Urinary bladder (tissue), 4 donors: ENCODE measurements at places on chromosomes 7 and 10. TPM values are rescaled to one million over a fixed set of nuclear protein-coding genes. Genes with fewer than 3 reads are reported as not detected.

The ALDH18A1 gene
- 17.5 TPM for polyA plus RNA-seq

The AKR1C8 gene
- polyA plus RNA-seq, result not detected

The FKBP6 gene
- polyA plus RNA-seq, result not detected

The PRPS1L1 gene
- polyA plus RNA-seq, result not detected

The IGF2BP3 gene
- 0.27 TPM for polyA plus RNA-seq

The MPP7 gene
- 14.2 TPM for polyA plus RNA-seq

The PDLIM1 gene
- polyA plus RNA-seq, result 217 TPM

The SOSTDC1 gene
- polyA plus RNA-seq, result 2.3 TPM

- DNase-seq, result no peak
These were observed 18.6 kb downstream of the KCP start for GRCh38 chr7:128891942-128892269.

- no peak for DNase-seq
These were observed 296.5 kb downstream of the SORCS3 start for GRCh38 chr10:104937567-104937966.

- DNase-seq, result no peak
These were observed 2.6 kb downstream of the PRPF18 start for GRCh38 chr10:13589316-13589715.

DNA sequence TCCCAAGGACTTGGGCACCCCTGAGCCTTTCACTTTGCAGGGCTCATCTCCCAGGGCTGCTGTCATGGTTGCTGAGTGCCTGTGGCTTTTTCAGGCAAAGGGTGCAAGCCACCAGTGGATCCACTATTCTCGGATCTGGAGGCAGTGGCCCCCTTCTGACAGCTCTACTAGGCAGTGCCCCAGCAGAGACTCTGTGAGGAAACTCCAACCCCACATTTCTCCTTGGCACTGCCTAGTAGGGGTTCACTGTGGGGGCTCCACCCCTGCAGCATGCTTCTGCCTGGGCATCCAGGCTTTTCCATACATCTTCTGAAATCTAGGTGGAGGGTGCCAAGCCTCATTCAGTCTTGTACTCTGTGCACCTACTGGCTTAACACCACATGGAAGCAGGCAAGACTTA lies 675.0 kb upstream of the MBL2 start:
- no peak for DNase-seq

DNA sequence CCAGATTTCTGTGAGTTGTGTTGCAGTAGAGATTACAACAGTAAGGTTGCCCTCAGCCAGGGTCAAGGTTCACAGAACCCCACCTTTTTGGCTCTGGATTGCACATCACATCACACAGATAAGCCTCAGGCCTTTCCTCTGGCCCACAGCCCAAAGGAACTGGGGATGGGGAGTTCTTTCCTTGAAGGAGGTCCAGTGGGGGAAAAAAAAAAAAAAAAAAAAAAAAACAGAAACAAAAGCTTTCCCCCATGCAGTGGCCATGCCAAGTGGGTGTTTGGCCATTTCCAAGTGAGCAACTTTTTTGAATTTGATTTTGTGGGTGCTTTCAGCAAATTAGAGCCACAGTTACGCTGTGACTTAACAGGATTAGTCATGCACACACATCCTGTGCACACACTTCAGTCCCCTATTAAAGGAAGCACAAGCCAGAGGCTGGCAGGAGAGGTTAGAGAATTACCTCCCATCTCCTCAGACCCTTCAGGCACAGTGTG lies 79.3 kb upstream of the NANOS1 start:
- no peak for DNase-seq

DNA sequence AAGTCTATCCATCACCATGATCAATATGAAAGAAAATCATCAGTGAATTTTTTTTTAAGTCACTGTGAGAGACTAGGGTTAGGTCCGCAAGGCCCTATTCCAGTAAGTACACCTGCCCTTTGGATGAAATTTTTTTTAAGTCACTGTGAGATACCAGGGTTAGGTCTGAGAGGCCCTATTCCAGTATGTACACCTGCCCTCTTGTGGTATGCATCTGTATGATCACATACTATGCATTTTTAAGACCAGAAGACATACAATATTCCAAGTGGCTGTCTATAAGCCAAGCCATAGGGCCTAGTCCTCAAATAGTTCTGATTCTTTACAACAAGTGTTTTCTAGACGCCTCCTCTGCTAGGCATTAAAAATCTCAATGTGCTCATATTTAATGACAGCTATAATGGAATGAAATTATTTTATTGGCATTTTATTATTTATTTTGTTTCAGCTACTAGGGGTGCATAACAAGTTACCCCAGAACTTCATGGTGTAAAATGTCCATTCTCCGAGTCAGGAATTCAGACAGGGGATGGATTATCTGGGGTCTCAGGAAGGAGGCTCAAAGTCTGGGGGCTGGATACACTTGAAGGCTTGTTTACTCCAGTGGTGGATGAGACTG lies 53.1 kb downstream of the TEX36 start:
- peak; percentile 13 for DNase-seq

GRCh38 chr7:95045236-95045923 lies 138.0 kb downstream of the PPP1R9A start:
- no peak for DNase-seq

DNA sequence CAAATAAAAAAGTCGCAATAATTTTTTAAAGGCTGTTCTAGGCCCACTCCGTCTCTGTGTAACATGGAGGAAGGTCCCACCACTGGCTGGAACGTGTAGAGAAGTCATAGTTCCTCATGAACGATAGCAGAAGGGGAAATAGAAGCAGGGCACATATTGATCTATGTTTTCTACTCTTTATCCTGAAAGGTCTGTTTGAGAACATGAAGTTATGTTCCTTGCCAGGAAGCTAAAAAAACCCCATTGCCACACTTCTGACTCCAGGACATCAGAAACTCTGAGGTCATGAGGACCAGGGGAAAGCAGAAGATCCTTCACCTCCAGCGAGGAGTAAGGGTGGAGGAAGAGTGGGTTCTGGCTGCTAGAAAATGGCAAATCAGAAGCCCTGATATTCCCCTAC lies 10.8 kb downstream of the ANKRD22 start:
- no peak for DNase-seq

- DNase-seq, result no peak
These were observed 303.8 kb downstream of the KCNMA1 start for GRCh38 chr10:77333610-77334340.

GRCh38 chr10:23291551-23292334 lies 52.9 kb downstream of the C10orf67 start:
- no peak for DNase-seq

DNA sequence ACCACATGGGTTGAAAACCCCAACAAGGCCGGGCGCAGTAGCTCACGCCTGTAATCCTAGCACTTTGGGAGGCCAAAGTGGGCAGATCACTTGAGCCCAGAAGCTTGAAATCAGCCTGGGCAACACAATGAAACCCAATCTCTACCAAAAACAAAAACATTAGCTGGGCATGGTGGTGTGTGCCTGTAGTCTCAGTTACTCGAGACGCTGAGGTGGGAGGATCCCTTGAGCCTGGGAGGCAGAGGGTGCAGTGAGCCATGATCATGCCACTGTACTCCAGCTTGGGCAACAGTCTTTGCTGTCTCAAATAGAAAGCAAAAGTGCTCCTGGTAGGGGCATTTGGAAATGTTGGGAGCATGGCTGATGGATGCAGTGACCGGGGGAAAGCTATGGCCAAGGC lies 209.6 kb upstream of the PLXNA4 start:
- no peak for DNase-seq

GRCh38 chr10:78684947-78685346 lies 383.8 kb upstream of the ZMIZ1 start:
- DNase-seq, result no peak

GRCh38 chr10:77359287-77359691 lies 278.3 kb downstream of the KCNMA1 start:
- DNase-seq, result no peak

DNA sequence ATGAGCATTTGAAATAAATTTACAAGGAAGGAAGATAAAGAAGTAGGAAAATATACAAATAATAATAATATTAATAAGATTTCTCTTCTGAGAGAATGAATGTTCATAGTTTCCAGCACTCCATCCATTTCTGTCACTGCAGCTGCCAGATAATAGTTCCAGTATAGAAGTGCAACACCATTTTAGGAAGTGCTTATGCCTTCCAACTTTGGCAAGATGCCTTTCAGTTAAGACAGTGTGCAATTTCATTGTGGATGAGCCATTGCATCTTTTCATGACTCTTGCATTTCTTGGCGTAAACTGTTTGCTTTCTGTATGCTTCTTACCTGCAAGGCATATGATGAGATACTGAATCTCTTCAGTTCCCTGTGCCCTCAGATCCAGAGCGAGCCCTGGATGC lies 185.0 kb downstream of the PDE1C start:
- no peak for DNase-seq

GRCh38 chr7:99806839-99807478 lies 20.9 kb upstream of the CYP3A43 start:
- DNase-seq, result no peak

DNA sequence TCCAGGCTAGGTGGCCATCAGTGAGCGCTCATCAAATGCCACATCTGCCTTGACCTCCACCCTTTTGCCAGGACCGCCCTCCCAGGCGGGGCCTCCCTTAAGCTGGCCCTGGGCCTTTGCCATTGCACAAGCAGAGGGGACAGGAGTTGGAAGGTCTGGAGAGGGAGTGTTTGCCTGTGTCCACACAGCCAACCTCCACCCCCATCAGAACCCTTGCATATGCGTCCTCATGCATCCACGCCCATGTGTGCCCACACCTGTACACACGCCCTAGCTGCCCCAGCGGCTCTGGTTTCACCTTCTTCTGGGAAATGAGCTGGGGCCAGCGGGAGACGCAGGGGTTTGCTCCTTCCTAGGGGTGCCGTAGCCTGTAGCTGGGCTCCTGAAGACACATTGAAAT lies 64.0 kb downstream of the NEURL1 start:
- no peak for DNase-seq

- DNase-seq, result no peak
These were observed 76.8 kb upstream of the MKI67 start for GRCh38 chr10:128203028-128203427.

DNA sequence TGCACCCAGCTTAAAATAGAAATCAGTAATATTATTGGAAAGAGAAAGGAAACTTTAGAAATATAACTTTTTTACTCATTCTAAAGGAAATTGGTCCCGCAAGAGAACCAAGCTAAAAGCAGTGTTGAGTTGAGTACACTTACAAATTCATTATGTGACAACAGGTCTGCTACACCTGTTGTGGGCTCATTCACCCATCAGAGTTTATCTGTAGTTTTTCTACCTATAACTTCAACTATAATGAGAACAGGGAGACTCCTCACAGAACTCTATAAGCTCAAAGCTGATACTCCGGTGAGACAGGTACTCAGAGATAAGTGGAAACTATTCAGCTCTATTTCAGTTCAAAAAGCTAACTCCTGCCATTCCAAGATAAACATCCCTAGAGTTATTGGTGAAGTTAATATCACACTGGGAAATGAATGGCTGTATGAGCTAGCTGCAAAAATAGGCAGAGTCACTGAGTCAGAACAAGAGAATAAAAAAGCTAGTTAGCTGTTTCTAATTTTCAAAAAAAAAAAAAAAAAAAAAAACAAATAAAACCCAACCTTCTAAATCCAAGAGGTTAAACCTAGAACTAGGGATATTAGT lies 121.3 kb downstream of the PPP1R3A start:
- no peak for DNase-seq

DNA sequence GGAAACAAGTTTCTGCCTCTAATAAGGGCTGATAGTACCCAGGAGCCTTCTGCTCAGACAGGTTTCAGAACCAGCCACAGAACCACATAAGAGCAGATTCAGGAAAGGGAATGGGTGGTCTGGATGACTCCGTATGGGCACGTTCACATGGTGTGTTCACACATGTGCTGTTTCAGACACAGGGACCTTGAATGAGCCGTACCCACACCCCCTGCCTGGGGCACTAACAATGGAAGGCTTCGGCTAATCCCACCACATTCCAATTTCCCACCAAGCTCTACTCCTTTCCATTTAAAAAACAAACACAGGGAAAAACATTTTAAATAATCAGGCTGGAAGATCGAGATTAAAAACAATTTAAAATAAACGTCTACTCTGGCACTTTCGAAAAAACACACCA lies 217.3 kb downstream of the GRID1 start:
- DNase-seq, result no peak

GRCh38 chr7:139321071-139321745 lies 19.9 kb upstream of the FMC1 start:
- DNase-seq, result no peak

DNA sequence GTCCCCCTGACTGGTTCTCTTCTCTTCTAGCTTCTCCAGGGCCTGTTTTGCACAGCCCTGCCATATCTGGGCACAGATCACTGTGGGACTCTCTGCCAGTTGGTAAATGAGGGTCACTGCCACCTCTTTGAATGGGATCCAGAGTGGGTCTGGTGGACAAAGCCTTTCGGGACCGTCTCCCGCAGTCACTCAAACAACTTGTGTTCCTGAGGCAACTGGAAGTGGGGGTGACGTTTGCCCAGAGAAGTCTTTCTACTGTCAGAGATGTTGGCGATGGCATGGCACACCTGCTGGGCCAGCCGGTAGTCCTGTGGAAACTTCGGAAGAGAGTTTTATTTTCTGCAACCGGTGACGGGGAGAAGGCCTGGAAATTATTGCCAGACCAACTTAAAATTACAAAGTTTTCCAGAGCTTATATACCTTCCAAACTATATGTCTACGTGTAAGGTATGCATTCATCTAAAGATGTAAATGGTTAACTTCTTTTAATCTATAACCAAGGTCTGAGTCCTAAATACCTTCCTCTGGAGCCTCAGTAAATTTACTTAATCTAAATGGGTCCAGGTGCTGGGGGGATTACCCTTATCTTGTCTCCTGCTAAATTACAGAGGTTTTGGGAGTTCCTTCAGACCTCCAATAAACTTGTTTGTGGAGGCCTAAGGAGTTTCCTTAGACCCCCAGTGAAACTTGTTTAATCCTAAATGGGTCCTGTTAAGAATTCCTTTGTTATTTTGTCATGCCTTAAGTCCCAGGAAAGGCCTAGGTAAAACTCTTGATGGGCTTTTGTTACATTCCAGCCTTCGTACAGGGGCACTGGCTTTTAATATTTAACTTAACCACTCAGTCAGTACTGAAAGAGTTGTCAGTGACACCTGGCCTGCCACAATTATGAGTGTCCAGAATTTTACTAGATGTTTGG lies 94.0 kb downstream of the NPSR1 start:
- no peak for DNase-seq

- no peak for DNase-seq
These were observed 60.9 kb upstream of the CAMK2B start for GRCh38 chr7:44386139-44386913.

DNA sequence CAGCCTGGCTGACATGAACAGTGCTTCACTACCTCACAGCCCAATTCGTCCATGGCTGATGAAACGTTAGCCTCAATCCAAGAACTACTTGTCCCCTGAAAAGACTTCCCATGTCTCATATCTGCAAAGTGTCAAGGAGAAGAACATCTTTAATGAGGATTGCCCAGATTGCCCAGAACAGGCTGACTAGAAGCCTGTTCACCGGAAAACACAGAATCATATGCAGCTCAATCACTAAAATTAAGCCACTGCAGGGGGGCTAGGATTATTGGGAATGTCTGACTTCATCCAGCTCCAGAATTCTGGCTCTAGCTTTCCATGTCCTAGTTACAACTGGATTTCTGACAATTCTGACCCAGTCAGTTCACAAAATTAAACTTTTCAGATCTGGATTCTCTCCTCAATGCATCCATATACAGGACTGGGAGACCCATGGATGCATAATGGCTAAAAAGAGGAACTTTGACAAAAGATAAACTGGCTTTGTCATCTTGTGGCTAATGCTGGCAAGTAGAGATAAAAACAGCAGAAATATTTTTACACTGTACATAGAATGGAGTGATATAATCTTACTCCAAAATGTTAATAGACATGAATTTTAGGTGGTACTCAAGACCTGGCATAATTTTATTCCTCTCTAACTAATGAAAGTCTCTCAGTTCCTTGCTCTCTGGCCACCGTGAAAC lies 467.0 kb upstream of the POT1 start:
- no peak for DNase-seq

GRCh38 chr7:25389489-25390106 lies 161.3 kb upstream of the NPVF start:
- no peak for DNase-seq
